ENCODE measurements at places on chromosomes 7 and 10.

- DNase-seq, result no peak
Measured at GRCh38 chr7:30322271-30323005, 38.0 kb downstream of the ZNRF2 start.

GRCh38 chr7:771234-772004 is 44.3 kb upstream of the PRKAR1B start:
- DNase-seq, result no peak

GRCh38 chr7:129612112-129613015 is 844 bp downstream of the NRF1 start:
- no peak for DNase-seq

DNA sequence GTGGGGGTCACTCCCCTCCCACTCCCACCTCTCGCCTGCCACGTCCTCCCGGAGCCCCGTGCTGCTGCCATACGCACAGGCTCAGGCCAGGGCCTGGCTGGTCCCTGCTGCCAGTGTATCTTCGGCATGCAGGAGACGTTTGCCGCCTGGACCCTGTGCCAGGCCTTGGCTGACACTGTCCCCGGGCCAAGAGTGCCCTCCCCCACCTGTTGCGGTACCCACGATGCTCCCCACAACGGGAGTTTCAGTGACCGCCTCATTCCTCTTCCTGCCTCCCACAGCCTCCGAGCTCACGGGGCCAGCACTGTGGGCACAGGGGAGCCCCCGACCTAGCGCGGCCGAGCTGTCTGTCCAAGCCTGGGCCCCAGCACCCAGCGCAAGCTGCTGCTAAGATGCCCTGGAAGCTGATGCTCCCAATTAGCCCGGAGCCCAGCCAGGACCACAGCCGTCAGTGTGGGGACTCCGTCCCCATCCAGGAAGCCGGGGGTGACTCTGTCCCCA is 7.4 kb downstream of the TTYH3 start:
- no peak for DNase-seq

- DNase-seq, result no peak
Measured at GRCh38 chr7:17988858-17989257, 38.8 kb downstream of the PRPS1L1 start.
